ENCODE measurements at places on chromosomes 6 and 20. TPM values are rescaled to one million over a fixed set of nuclear protein-coding genes. Genes with fewer than 3 reads are reported as not detected.

The PSMB9 gene
- 16.3 TPM for total RNA-seq

The YIPF3 gene
- total RNA-seq = 63.0 TPM

The ARID1B gene
- 46.6 TPM for total RNA-seq

The AHI1 gene
- 7.9 TPM for total RNA-seq

The VIP gene
- 0.42 TPM for total RNA-seq

The C6orf58 gene
- total RNA-seq = not detected

The MOG gene
- 5.4 TPM for total RNA-seq

The ANGPT4 gene
- 0.05 TPM for total RNA-seq

The ULBP2 gene
- 0.84 TPM for total RNA-seq

The EBF4 gene
- 3.7 TPM for total RNA-seq

The MOCS1 gene
- 24.7 TPM for total RNA-seq

The PACSIN1 gene
- 13.6 TPM for total RNA-seq

The EPB41L1 gene
- 19.6 TPM for total RNA-seq

The TUBB2B gene
- 1.0 TPM for total RNA-seq

The LZTS3 gene
- total RNA-seq = 17.6 TPM

The TREML2 gene
- not detected for total RNA-seq

The KHDC1 gene
- total RNA-seq = 0.79 TPM

The CALHM5 gene
- total RNA-seq = 2.4 TPM

The PXDC1 gene
- total RNA-seq = 25.0 TPM

The BNIP5 gene
- total RNA-seq = not detected

The RGS17 gene
- total RNA-seq = 0.05 TPM

The MAFB gene
- total RNA-seq = 12.9 TPM

The AVP gene
- total RNA-seq = not detected

The UNC5CL gene
- total RNA-seq = 0.20 TPM

The E2F1 gene
- 1.8 TPM for total RNA-seq

The KCNG1 gene
- total RNA-seq = 0.37 TPM

The TRIM40 gene
- total RNA-seq = not detected

The PNLDC1 gene
- 0.17 TPM for total RNA-seq

The SALL4 gene
- not detected for total RNA-seq

The THBD gene
- total RNA-seq = 13.1 TPM

The POM121L2 gene
- not detected for total RNA-seq

The ZC2HC1B gene
- not detected for total RNA-seq

The FGD2 gene
- total RNA-seq = 8.0 TPM

The ZSCAN9 gene
- total RNA-seq = 10.2 TPM

The FERMT1 gene
- total RNA-seq = 1.1 TPM

Measured in left ventricle myocardium superior (tissue), 1 donor.